CD4-positive, alpha-beta T cell treated with Interleukin-6 at 100 ng/mL for 8 hours (primary cell): ENCODE measurements at places on chromosomes 12 and 14.

- DNase-seq, result no peak
Measured at GRCh38 chr12:38587594-38587993, 271.0 kb downstream of the ALG10B start.

DNA sequence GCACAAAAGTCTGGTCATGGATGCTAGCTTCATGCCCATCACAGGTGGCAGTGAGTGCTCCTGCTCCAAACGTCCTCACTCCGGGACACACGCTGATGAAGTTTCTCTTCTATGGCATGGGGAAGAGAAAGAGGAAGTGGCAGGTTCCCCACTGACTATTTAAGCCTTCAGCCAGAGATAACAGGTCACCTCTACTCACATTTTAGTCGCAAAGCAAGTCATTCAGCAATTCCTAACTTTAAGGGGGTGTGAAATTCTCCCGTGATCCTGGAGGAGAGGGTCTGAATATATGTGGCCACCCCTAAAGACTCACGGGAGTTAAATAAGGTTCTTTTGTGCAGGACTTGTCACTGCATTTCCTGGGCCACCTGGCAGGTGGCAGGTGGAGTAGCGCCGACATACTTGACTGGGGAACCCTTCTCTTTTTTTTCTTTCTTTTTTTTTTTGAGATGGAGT, 18.8 kb upstream of the RCOR1 start:
- no peak for DNase-seq

GRCh38 chr14:37145395-37145794, 27.0 kb downstream of the SLC25A21 start:
- no peak for DNase-seq

DNA sequence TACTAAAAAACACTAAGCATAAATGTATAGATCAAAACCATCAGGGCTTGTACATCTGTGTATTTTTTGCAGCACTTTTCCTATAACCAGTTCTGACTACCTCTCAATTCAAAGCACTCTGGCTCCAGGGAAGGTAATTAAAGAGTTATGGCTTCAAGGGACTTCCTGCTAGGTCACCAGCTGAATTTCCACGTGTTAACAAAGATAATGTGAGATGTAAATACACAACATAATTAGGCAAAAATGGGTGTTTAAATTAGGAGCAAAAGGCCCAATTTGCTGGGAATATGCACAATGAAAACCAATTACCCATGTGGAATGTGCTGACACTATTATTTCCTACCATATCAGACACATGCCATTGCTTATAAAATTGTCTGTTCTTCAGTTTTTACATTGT, 513.4 kb upstream of the FLRT2 start:
- no peak for DNase-seq

DNA sequence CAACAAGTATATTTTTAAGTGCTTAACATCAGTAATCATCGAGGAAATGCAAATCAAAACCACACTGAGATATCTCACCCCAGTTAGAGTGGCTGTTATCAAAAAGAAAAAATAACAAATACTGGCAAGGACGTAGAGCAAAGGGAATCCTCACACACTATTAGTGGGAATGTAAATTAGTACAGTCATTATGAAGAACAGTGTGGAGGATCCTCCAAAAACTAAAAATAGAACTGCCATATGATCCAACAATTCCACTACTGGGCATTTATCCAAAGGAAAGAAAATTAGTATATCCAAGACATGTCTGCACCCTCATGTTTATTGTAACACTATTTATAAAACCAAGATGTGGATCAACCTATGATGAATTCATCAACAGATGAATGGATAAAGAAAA, 149.0 kb upstream of the PWP1 start:
- no peak for DNase-seq

DNA sequence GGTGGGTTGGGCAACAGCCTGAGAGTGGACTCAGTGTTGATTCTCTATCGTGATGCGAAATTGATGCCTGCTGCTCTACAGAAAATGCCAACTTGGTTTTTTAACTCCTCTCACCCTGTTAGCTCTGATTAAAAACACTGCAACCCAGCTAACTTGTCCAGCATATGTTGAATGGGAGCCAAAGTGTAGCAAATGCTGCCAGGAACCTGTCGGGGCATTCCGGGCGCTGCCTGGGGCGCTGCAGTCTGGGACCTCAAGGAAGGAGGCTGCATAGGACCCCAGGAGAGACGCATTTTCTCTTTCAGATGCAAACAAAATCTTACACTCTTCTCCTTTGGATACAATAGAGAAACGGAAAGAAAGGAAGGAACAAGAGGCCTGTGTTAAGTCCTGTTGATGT, 3.9 kb downstream of the B3GNT4 start:
- no peak for DNase-seq

GRCh38 chr14:50013198-50013918, 103.0 kb downstream of the VCPKMT start:
- DNase-seq, result no peak

- peak; percentile 42 for DNase-seq
Measured at GRCh38 chr12:49296034-49296835, 1.3 kb downstream of the PRPH start.

GRCh38 chr12:108462686-108463085, 52.4 kb upstream of the FICD start:
- no peak for DNase-seq

DNA sequence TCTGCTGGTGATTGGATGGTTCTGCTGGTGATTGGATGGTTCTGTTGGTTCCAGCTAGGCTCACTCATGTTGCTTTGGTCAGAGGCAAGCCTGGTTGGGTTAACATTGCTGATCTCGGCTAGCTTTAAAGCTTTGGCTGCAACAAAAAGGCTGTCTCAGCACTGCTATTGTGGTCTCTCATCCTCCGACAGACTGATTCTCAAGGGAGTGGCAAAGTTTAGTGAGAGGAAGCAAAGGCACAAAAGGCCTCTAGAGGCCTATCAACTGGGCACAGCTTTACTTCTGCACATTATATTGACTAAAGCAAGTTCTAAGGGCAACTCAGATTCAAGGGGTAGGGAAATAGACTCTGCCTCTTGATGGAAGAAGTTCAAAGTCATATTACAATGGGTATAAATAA, 84.7 kb upstream of the LGR5 start:
- DNase-seq, result no peak

- DNase-seq, result no peak
Measured at GRCh38 chr14:95045106-95045701, 112.1 kb downstream of the DICER1 start.

DNA sequence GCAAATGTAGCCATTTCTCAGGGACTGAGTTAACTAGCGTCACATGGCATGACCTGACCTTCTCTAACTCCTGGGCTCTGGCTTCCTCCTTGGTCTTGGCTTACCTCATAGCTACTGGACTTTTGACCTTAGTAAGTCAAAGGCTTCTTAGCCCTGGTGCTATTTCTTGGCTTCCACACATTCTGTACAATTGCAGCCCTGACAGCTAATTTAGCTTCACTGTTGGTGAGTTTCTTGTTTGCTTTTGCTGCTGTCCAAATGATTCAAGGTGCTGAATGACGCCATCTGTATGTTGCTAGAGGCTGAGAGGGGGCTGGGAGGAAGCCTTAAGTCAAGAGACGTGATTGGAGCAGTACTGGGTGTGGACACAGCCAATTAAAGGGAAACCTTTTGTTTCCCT, 202.7 kb downstream of the PRKD1 start:
- DNase-seq, result no peak

DNA sequence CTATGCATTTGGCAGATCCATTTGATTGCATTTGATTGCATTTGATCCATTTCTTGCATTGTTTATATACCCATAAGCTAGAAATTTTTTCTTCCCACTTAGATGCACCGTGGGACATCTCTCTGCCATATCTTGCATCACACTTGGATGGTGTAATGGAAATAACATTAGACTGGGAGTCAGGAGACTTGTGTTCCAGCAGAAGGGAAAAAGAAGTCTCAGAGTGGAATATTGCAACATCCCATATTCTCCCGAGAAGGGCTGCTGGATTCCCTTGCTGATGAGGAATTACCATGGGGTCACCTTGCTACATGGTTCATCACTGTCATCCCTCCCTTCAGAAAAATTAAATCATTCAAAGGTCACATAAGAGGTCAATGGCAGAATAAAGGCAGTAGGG, 78.1 kb downstream of the KSR2 start:
- no peak for DNase-seq

- peak; percentile 17 for DNase-seq
Measured at GRCh38 chr14:55353686-55354467, 57.8 kb downstream of the ATG14 start.

DNA sequence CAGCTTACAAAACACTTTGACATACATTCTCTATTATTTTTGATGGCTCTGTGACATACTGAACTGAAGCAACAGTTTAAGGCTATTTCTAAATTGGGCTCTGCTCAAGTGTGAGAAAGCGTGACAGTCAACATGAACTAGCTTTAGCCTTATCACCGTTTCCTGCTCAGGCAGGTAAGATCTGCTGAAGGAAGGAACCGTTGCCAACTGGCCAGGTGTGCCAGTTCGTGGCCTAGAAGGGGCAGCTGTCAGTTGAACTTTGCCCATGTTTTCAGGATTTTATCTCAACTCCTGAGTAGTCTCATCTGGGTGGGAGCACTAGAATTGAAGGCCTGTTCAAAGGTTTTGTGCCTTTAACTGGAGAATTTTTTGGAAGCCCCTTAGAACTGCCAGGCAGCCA, 79.5 kb downstream of the ETV6 start:
- no peak for DNase-seq

DNA sequence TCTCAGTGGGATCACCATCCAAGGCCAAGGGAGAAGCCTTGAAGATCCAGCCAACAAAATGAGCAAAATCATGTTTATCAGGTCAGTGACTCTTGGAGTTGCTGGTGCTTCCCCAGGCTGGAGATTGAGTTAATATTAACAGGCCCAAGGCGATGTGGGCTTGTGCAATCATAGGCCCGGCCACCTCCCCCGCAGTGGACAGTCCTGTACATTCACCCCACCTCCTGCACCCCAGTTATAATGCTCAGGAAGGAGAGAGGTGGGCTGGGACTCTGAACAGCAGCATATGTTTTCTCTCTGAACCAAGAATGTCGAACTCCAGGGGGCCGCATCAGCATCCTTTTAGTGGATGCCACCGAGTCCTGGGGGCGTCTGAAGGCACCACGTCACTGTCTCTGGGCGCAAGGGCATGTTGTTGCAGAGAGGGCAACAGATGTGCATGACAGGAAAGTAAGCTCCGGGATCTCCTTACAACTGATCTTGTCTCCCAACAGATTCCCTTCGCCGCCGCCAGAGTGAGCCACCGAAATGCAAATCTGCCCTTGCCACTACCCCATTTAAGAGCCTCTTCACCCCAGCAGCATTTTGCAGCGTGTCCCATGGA, 32.2 kb upstream of the SERPINA6 start:
- no peak for DNase-seq

- DNase-seq, result no peak
Measured at GRCh38 chr12:114955414-114956014, 271.5 kb upstream of the TBX3 start.

GRCh38 chr14:68112442-68112841, 292.9 kb downstream of the RAD51B start:
- no peak for DNase-seq

- no peak for DNase-seq
Measured at GRCh38 chr12:123815968-123816367, 53.9 kb downstream of the DNAH10 start.

DNA sequence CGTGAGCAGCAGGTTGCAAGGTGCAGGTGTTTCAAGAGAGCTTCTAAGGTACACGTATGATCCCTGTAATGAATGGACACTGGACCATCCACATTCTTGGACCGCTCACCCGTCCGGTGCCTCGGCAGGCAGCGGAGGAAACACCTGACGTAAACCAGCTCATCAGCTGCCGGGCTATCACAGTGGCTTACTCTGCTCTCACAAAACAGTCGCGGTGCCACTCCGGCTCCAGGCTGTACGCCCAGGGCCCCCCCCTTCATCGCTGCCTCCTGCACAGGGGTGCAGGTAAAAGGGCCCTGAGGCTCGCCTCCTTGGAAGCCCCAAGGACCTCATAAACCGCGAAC, 436 bp downstream of the VPS33A start:
- DNase-seq, result peak; percentile 41

GRCh38 chr12:107014055-107014454, 27.1 kb upstream of the MTERF2 start:
- peak; percentile 48 for DNase-seq

- DNase-seq, result peak; percentile 31
Measured at GRCh38 chr12:120760349-120761254, 35.0 kb downstream of the ACADS start.

GRCh38 chr14:105850853-105851581, 324.6 kb downstream of the TMEM121 start:
- no peak for DNase-seq

DNA sequence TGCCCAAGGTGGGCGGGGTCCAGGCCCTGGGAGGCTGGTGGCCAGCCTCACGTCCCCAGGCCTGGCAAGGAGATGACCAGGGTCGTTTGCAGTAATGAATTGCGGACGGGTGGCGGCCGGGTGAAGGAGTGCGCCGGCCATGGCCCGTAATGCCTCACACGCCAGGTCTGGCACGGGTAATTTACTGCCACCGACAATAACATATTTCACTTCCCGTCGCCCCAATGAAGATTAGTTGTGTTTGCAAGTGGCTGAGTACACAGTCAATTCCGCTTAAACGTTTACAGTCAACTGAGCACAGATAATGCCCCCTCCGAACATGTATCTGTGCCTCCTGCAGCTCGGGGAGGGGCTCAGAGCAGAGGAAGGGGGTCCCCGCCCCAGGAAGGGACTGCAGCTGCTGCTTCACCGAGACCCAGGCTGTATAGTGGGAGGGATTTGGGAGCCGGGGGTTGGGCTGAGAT, 48.3 kb downstream of the MVK start:
- no peak for DNase-seq

DNA sequence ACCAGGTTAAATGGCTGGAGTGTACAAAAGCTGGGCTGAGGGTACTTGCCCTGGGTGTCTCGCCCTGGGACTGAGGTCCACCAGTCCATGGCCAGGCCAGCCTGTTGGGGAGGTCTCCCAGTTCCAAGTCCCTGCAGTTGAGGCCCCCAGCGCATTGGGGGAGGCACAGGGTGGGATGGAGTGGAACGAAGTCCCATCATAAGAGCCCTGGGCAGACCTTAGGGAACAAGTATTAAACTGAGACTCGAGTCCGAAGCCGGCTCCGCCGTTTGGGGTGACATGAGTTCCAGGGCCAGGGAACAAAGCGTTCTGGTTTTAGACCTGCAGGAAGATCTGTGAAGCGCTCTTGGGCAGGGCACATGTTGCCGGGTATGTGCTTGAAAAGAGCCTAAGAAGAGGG, 84.7 kb downstream of the ALG10 start:
- DNase-seq, result no peak

GRCh38 chr12:105892362-105892910, 246.3 kb downstream of the NUAK1 start:
- no peak for DNase-seq
